SIG-M5 (cell line): ENCODE measurements at places on chromosomes 2 and 18.

DNA sequence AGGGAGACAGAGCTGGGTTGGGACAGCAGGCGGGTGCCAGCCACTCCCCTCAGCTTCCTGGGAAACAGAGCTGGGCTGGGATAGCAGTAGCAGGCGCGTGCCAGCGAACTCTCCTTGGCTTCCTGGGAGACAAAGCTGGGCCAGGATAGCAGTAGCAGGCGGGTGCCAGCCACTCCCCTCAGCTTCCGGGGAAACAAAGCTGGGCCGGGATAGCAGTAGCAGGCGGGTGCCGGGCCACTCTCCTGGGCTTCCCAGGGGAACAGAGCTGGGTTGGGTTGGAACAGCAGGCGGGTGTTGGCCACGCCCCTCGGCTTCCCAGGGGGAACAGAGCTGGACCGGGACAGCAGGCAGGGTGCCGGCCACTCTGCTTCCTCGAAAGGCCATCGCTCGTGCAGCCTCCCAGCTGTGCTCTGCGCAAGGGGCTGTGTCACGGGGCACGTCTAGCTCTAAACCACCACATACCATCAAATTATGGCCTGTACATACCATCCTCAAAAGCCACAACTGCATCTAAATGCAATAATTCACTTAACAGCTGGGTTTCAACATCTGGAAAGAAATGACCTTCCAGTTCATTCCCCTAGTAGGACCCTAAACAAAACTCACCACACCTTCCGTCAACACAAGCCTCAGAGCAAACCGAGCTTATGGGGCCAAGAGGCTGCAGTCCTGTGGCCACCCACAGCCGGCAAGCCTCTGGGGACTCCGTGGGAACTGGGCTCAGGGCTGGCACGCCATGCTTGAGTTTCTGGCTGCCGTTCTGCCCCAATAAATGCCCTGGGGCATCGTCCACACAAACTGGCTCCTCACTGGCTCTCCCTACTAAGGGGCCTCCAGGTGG lies 228.3 kb downstream of the TWIST2 start:
- no peak for DNase-seq

GRCh38 chr18:57784034-57784800 lies 18.9 kb downstream of the ATP8B1 start:
- DNase-seq = peak; percentile 1

GRCh38 chr2:242046206-242046826 lies 176.8 kb downstream of the RTP5 start:
- DNase-seq = no peak

GRCh38 chr2:149622343-149622742 lies 34.8 kb upstream of the MMADHC start:
- no peak for DNase-seq

GRCh38 chr18:46294318-46294717 lies 190.1 kb downstream of the HAUS1 start:
- DNase-seq = no peak

- DNase-seq = no peak
These were observed 73.1 kb downstream of the DNAH7 start for GRCh38 chr2:195995499-195995898.

DNA sequence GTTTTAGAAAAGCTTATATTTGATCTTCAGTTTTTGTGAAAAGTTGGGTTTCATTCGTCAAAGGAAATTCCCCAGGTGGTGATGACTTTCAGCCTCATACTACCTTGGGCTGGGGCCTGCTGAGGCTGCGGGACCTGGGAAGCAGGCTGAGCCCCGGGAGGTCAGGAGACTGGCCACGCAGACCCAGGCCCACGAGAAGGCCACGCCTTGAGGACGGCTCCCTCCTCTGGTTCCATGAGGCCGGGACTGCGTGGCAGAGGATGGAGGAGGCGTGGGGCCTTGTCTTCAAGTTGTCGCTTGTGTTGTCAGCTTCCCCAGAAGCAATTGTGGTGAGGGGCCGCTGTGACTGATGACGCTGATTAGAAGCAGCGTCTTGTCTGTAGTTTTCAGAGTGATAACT lies 11.8 kb downstream of the CNDP2 start:
- DNase-seq = no peak

DNA sequence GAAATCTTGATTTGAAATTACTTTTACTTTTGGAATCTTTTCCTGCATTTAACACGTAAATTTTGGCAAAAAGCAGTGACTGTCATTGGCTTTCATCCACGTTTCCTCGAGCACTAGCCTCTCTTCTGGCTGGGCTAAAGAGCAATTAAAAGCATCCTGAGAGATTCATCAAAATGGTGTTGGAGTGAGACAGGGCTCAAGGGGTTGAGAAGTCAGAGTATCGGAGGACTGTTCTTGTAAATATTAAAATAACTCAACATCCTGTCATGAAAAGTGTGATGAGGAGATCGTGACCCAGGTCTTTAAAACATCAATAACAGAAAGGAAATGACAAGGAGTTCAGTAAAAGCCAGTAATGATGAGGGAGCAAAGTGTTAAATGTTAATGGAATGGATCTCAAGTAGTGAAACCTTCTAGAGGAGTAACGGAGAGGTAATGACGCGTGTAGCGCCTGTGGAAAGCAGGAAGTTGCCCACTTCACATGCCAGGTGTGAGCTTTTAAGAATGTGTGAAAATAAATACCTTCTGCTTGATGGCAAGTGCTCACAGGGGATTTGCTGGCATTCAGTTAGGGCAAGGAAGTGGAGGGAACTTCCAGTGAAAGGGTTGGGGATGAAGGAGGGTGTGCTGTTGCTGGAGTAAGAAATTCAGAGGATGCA lies 754.4 kb downstream of the ADCYAP1 start:
- DNase-seq = no peak

DNA sequence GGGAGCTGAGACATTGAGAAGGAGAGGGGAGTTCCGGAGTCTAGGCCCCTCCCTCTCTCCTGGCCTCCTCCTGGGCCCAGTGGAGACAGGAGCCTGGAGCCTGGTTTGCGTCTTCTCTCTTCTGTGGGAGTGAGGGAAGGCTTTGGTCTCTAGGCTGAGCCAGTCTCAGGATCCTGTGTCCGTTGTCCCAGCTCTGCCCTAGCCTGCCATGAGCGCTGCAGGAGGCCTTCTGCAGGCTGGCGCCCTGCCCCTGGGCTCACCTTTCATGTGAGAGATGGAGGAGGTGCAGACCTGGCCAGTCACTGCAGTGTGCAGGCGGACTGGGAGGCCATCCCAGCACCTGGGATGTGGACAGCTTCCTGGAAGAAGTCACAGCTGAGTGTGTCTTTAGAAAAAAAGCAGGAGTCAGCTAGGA lies 8.7 kb downstream of the IMPA2 start:
- DNase-seq = no peak

GRCh38 chr2:217790195-217790594 lies 212.6 kb downstream of the TNS1 start:
- no peak for DNase-seq

GRCh38 chr2:113126845-113127645 lies at the start of gene IL1RN:
Gene IL1RN, plus strand, starts transcription at chr2:113127598. Its CDS starts 27 bp downstream, at chr2:113127625.
- DNase-seq = peak; percentile 75

GRCh38 chr2:180505203-180505602 lies 475.2 kb upstream of the UBE2E3 start:
- no peak for DNase-seq

DNA sequence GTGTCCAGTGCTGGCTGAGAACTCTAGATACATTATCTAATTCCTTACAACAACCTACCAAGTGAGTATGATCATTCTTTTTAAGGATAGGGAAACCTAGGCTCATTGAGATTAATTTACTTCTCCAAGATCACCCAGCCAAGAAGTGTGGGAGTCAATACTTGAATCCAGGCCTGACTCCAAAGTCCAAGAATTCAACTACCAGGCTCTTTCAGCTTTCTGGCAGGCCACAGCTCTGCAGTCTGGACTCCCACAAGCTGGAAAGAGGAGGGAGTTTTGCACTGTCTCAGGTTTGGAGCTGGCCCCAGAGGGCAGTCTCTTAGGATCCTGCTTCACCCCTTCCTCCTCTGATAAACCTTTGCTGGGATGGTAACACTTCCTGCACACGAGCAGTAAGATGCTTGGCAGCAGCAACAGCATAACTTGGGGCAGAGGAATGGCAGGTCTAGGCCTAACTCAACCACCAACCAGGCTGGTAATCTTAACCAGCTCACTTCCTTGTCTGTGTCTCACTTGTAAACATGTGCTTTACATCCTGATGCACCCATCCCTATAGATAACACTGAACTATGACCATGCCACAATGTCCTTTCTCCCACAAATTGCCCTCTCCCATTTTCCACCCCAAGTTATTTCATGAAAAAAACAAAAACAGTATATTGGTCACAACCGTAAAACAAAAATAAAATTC lies 111.1 kb upstream of the ACAA2 start:
- no peak for DNase-seq

- DNase-seq = no peak
These were observed 156.5 kb downstream of the NDUFA10 start for GRCh38 chr2:239868556-239869181.

DNA sequence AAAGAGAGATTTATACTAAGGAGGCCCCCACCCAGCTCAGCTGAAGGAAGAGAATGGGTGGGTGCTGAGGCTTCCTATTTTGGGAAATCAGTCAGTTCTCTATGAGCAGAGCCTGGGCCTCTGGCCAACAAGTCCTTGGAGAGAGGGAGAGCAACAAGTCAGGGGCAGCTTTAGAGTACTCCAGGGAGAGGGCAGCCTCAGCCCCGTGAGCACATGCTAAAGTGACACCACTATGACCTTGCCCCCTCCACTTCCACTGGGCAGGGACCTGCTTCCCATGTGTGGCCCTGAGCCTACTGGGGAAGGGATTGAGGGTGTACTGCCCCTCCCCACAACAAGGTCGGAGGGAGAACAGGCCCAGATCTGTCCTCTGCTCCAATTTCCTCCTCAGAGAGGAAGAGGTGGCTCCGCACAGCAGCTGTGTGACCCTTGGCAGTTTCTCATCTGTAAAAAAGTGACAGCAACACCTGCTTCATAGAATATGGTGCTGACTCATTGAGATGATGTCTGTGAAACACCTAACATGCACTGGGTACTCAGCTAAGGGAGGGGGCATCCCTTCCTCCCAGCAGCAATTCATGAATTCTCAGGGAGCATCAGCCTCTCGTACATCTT lies 72.9 kb downstream of the CLHC1 start:
- no peak for DNase-seq

- no peak for DNase-seq
These were observed 212.5 kb downstream of the NBAS start for GRCh38 chr2:15348636-15349035.

DNA sequence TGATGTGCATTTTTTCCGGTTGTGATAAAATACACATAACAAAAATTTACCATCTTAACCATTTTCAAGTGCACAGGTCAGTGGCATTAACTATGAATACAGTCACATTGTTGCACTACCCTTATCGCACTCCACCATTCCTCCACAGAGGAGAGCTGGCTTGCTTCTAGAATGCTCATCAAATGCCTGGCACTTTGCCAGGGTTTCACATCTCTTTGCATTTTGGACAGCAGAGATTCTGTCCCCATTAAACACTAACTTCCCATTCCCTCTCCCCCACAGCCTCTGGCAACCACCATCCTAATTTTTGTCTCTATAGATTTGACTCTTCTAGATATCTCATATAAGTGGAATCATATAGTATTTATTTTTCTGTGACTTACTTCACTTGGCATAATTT lies 165.0 kb downstream of the ASB1 start:
- no peak for DNase-seq

GRCh38 chr18:54278615-54279014 lies 9.3 kb downstream of the POLI start:
- DNase-seq = no peak

GRCh38 chr2:203535078-203535783 lies at the start of gene RAPH1:
Gene RAPH1, minus strand, starts transcription at chr2:203535301. Its CDS starts 39,948 bp downstream, at chr2:203495353.
- no peak for DNase-seq

- DNase-seq = no peak
These were observed 299.4 kb downstream of the ZNF521 start for GRCh38 chr18:25052511-25052921.

DNA sequence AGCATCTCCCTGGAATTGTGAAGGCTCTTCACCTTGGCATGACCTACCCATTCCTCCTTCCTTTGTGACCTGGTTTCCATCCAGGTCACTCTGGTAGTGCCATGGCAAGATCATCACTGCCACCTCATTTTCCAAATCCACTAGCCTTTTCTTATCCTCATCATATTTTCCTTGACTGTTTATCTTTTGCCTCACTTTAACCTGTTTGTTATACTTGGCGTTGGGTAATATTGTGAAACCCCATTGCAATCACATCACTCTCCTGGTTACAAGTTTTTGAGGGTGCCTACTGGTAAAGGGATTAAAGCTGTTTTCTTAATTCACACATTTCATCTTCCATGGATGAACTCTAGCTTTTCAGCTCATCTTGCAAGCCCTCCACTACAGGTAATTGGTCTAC lies 39.1 kb upstream of the IGFBP2 start:
- DNase-seq = no peak

DNA sequence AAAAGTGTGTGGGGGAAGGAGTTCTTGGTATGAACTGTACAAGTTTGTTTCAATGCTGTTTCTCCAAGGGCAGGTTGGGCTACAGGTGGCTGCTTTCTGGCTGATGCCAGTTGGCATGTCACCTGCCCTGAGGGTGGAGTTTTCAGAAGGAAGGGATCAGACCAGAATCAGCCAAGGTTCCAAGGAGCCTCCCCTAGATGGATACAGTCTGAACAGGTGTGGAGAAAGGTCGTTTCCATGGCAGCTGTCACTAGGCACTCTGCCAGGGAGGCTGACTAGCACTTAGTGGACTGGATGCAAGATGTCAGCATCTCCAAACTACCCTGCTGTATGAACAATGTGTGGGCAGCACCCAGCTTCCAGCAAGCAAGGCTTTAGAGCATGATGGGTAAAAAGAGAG lies 444.4 kb upstream of the HNRNPA3 start:
- DNase-seq = no peak

- no peak for DNase-seq
These were observed 198.4 kb downstream of the BABAM2 start for GRCh38 chr2:28088970-28089369.

- no peak for DNase-seq
These were observed 86.9 kb downstream of the VSNL1 start for GRCh38 chr2:17627434-17627833.

DNA sequence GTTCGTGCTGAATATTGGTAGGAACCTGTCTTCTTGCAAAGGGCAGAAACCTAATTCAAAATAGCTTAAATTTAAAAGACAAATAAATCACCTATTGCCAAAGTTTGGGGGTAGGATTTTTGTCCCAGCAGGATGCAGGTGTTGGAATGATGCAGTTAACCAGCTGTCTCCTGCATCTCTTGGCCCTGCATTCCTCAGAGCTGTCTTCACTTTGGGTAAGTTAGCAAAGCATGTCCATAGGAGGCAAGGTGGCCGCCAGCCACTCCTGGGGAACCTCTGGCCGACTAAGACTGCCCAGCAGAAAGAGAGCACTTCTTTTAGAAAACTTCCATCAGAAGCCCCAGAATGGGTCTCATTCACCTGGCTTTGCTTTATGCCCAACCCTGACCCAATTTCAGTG lies 20.5 kb upstream of the NYAP2 start:
- no peak for DNase-seq
